ENCODE measurements at places on chromosomes 1 and 21. TPM values are rescaled to one million over a fixed set of nuclear protein-coding genes. Genes with fewer than 3 reads are reported as not detected.

AQP10 gene
- total RNA-seq = not detected

MAP10 gene
- total RNA-seq = 2.5 TPM

NT5C1A gene
- total RNA-seq = not detected

- DNase-seq = no peak
Observed at GRCh38 chr1:241624935-241625334, 15.2 kb downstream of the CHML start.

GRCh38 chr1:38962113-38962512, 20.5 kb upstream of the RHBDL2 start:
- DNase-seq = no peak

DNA sequence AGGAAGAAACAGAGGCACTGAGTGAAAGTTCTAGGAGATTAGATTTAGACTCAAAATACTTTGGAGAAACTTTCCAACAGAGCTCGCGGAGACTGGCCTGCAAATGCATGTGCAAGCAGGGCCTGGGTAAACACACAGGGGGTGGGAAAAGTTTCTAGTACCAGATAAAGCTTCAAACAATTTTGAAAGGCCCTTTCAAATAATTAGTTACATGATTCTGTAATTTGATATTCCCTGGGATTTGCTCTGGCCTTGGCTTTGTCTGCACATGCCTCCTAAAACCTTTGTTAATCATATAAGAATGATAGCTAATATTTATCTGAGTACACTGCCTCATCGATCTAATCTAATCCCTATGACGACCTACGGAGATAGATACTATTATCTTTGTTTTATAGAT, 31.3 kb downstream of the VTCN1 start:
- DNase-seq = no peak

DNA sequence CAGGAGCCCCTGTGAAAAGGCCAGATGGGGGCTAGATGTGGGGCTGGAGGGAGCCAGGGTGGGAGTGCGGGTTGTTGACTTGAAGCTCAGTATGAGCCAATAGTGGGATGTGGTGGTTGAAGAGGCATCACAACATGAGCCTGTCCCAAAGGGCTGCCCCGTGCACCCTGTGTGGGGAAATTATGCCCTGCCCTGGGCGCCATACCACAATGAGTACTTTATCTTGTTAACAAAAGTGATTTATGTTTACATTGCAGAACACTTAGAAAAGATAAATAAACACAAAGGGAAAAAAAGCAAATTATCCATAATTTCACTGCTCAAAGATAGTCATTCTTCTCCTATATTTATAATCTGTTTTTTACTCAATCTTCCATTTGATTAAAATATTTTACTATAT, 1.6 kb upstream of the NFASC start:
- no peak for DNase-seq

GRCh38 chr1:19138958-19139581, 71.0 kb downstream of the UBR4 start:
- DNase-seq = no peak

DNA sequence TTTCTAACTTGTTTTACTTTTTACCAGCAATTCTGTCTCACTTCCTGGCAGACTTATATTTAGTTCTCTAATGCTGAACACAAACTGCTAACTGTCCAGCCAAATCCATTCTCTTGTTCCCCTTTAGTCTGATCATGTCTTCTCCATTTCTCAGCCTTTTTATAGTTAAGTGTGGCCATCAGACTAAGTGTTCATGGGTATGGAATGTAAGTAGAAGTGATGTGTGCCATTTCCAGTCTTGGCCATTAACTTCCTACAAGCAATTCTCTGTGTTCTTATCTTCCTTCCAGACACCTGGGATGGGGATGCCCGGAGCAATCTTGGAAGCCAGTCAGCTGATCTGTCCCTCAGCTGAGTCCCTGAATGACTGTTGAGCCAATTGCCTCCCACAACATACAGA, 165.8 kb downstream of the ST6GALNAC3 start:
- DNase-seq = no peak

DNA sequence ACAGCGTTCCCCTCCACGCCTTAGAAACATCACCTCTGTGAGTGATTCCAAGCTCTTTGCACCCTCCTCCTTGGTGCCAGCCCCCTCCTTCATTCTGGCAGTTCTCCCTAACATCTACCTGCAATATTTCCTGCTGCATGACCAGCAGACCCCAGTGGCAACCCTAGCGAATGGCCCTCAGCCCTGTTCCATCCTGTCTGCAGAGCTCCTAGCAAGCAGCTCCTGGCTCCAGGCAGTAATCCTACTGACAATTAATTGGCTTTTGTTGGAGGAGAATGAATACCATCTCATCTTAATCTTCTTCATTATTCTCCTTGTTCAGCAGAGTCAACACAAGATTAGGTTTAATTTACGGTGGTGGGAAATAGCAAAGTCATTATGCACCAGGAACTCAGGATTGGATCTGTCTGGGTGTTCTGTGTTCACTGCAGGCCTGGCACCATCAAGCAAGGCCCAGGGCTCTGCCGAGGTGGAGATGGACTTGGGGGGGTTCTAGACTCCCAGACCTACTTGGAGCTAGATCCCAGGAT, 12.4 kb downstream of the FBXO2 start:
- no peak for DNase-seq
